Activated B cell treated with CpG ODN at 0.5 μM for 24 hours (primary cell): ENCODE measurements at places on chromosomes 4 and X. TPM values are rescaled to one million over a fixed set of nuclear protein-coding genes. Genes with fewer than 3 reads are reported as not detected.

GRCh38 chr4:109303140-109303496 lies 660 bp upstream of the COL25A1 start:
- DNase-seq, result no peak
- peak overlapping the region; percentile 72 for H3K4me3 ChIP-seq
- H3K27ac ChIP-seq, result no peak overlapping the region
- H3K27me3 ChIP-seq, result peaks cover 49% of the 10 kb centered on the region
- no peaks in the 10 kb centered on the region for H3K36me3 ChIP-seq
- H3K4me1 ChIP-seq, result peaks cover 17% of the 10 kb centered on the region

GRCh38 chrX:95585321-95585720 lies 1099.3 kb upstream of the DIAPH2 start:
- H3K36me3 ChIP-seq, result no peaks in the 10 kb centered on the region
- no peak for DNase-seq
- no peak overlapping the region for H3K4me3 ChIP-seq
- H3K27me3 ChIP-seq, result no peaks in the 10 kb centered on the region
- no peak overlapping the region for H3K27ac ChIP-seq

The NPY1R gene
- total RNA-seq, result not detected in 2 replicates

GRCh38 chrX:108420481-108420880 lies 17.7 kb downstream of the COL4A6 start:
- no peak for DNase-seq
- no peaks in the 10 kb centered on the region for H3K27me3 ChIP-seq
- no peaks in the 10 kb centered on the region for H3K4me1 ChIP-seq
- no peak overlapping the region for H3K27ac ChIP-seq
- H3K36me3 ChIP-seq, result no peaks in the 10 kb centered on the region

DNA sequence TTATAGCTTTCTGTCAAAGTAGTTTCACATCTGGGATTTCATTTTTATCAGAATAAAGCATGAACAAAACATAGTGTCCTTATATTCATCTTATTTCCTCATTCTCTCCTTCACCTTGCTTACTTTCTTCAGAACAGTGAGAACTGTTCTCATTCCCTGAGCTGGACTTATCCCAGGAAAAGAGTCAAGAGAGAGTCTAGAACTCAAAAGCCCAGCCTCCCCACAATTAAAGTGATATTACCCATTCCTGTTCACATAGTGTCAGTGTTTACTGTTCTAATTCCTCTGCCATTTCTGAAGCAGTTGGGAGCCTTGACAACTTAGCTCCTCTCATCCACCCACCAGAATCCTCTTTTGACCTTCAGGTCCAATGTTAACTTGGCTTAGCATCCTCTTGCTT lies 42.9 kb downstream of the RASSF6 start:
- no peaks in the 10 kb centered on the region for H3K27me3 ChIP-seq
- no peaks in the 10 kb centered on the region for H3K4me1 ChIP-seq
- H3K4me3 ChIP-seq, result no peak overlapping the region
- no peaks in the 10 kb centered on the region for H3K36me3 ChIP-seq
- no peak for DNase-seq
- no peak overlapping the region for H3K27ac ChIP-seq

GRCh38 chr4:1084796-1085403 lies 28.5 kb downstream of the RNF212 start:
- no peak overlapping the region for H3K27ac ChIP-seq
- peaks cover 19% of the 10 kb centered on the region for H3K27me3 ChIP-seq
- H3K36me3 ChIP-seq, result peaks cover 3% of the 10 kb centered on the region
- no peak overlapping the region for H3K4me3 ChIP-seq
- no peak for DNase-seq
- H3K4me1 ChIP-seq, result peaks cover 18% of the 10 kb centered on the region
